ENCODE measurements at places on chromosomes 3 and 15.

DNA sequence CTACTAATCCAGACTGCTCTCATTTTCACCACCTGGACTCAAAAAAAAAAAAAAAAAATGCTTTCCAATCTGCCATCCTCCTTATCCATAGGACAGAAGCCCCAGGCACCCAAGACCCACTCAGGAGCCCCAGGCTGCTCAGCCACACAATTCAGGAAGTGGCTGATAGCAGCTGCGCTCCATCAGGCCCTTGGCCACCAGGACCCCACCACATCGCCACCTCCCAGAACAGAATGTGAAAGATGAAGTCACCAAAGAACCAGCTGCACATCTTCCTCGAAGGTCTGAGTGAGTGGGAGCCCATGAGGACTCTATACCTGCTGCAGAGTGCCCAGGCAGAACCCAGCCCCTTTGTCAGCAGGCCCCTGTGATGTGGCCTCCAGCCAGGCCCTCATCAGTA is 19.5 kb downstream of the POC1A start:
- no peak for DNase-seq

- DNase-seq, result no peak
Observed at GRCh38 chr15:63157891-63158431, 684 bp upstream of the RPS27L start.

DNA sequence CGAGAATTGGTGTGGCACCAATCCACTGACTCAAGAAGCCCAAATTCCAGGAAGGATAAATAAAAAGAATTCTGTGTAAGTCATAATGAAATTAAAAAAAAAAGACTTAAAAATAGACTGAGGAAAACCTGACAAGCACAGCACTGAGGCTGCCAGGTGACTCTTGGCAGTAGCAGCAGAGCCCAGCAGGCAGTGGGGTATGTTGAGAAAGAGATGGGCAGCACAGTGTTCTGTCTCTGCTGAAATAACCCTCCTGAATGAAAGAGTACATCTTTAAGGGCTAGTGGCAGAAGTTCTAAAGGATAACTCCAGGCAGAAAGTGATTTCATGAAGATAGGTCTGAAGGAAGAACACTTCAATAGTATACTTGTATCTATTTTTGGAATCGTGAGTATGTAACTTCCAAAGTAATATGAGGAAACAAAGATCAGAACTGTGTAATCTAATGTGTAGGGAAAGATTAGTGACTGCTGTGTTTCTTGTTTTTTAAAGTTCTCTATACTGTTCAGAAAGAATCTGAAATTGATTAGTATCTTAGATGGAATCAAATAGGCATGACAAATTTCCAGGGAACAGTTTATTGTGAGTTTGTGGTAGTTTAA is 75.9 kb downstream of the RAB7A start:
- DNase-seq, result no peak

DNA sequence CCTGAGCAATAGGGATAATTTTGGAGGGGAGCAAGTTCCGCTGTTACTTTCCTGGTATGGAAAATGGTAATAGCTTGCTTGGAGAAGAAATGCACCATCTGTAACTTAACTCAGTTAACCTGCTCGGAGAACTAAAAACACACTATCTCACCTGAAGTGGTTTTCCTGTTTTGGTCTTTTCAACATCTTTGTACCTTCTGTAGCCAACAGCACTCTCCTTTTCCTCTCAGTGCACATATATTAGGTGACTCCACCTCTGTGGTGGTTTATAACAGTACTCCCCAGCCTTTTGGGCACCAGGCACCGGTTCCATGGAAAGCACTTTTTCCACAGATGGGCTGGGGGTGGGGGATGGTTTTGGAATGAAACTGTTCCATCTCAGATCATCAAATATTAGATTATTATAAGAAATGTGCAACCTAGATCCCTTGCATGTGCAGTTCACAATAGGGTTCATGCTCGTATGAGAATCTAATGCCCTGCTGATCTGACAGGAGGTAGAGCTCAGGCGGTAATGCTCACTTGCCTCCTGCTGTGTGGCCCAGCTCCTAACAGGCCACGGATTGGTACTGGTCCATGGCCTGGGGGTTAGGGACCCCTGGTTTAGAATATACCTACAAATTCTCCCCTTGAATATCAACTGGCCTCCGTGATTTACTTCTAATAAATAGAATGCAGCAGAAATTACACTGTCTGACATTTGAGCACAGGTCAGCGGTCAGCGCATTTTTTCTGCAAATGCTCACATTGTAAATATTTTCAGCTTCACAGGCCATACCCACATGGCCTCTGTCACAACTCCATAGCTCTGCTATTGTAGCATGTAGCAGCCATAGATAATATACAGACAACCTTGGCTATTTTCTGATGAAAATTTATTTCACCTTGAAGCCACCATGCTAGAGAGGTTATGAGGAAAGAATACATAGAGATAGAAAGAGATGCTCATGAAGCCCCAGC is 83.8 kb upstream of the SUCLG2 start:
- DNase-seq, result no peak

GRCh38 chr15:63447017-63447676 is 57.2 kb upstream of the USP3 start:
- DNase-seq, result no peak

DNA sequence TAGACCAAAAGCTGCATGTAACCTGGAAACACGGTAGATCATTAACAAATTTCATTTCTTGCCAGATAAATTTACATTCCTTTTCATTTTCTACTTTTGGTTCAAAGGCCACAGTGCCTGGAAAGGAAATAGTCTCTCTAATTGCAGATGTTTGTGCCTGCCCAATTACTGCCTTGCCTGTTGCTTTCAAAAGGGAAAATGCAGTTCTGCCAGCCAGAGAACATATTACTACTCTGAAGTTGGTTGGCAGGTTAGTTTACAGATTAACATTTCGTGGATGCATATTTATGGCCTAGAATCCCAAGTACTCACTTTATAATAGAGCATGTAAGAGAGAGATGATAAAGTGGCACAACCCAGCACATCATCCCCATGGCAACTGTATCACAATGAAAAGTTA is 124.3 kb upstream of the LRRC3B start:
- no peak for DNase-seq

DNA sequence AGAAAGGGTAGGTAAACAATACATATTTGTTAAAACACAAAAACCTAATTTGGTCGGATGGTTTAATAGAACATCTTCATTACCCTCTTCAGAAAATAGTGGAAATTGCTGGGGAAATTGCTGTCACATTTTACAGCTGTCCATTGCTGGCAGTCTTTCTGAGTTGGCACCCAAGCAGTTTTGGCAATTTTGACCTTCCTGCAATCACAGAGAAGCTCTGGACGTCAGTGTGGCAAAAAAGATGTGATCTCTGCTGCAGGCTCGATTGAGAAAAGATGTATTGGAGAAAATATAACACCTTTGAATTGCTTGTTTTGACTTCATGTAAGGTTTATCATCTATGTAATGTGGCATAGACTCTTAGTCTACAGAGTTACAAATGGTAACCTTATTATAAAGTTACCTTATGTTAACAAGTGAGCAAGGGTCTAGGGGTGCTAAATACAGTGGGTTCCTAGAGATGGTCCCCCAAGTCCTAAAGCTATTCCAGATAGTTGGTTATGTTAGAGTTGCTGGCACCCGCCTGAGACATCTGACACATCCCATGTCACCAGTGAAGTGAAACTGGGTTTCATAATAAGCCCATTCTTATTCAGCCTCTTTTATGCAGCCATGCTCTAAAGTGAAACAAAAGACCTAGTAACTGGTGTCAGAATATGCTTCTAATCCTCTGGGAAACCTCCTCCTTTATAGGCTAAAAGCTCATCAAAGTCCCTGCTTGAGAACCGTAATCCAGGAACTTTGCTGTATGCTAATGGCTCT is 14.0 kb downstream of the UBE2E1 start:
- no peak for DNase-seq

- no peak for DNase-seq
Observed at GRCh38 chr3:29610781-29611180, 329.9 kb downstream of the RBMS3 start.

DNA sequence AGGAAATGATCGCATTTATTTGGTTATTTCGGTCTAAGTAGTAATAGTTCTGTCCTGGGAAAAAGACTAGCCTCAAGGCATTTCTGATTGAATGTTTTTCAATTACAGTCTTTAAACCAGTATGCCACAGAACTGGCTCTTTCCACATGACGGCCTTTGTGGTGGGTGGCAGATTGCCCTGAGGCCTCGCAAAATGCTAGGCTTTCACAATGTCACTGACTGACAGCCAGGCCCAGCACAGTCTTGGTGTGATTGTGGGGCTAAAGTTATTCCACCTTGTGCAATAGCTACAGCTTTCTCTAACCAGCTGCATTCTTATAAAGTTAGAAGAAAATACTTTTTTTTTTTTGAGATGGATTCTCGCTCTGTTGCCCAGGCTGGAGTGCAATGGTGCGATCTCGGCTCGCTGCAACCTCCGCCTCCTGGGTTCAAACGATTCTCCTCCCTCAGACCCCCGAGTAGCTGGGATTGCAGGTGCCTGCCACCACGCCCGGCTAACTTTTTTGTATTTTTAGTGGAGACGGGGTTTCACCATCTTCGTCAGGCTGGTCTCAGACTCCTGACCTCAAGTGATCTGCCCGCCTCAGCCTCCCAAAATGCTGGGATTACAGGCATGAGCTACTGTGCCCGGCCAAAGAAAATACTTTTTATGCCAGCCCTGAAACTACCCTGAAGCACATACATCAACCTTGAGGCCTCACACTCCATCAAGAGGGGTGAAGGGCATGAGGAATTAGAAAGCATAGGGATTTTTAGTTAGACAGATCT is 2.5 kb upstream of the ADIPOQ start:
- no peak for DNase-seq
